ENCODE measurements at places on chromosomes 16 and 17. TPM values are rescaled to one million over a fixed set of nuclear protein-coding genes. Genes with fewer than 3 reads are reported as not detected.

The C16orf74 gene
- total RNA-seq = 0.52 TPM

The ASIC2 gene
- 0.15 TPM for total RNA-seq

The OTOA gene
- total RNA-seq = not detected

The IRX6 gene
- not detected for total RNA-seq
